ENCODE measurements at places on chromosomes 13 and 19.

DNA sequence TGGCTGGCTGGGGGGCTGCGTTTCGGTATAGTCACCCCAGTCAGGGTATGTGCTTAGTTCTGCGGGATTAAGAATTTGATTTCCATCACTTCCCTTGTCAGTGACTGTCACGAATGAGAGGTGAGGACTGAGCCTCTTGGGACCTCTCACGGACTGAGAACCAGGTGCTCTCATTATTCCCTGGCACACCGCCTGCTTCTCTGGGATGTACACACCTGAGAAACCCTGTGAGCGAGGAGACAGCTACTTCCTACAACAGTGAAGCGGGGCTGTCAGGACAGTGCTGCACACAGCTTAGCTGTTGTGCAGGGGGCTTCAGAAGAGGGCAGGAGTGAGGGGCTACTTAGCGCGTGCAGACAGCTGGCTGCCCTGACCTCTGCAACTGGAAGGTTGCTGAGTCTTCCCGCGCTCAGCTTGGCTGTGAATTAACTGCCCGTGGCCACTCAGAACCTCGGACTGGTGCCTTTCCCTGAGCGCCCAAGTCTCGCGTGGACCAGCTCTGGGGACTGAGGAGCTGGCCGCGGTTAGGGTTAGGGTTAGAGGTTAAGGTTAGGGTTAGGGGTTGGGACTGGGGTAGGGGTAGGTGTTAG, 65.3 kb upstream of the MCF2L start:
- no peak for DNase-seq

DNA sequence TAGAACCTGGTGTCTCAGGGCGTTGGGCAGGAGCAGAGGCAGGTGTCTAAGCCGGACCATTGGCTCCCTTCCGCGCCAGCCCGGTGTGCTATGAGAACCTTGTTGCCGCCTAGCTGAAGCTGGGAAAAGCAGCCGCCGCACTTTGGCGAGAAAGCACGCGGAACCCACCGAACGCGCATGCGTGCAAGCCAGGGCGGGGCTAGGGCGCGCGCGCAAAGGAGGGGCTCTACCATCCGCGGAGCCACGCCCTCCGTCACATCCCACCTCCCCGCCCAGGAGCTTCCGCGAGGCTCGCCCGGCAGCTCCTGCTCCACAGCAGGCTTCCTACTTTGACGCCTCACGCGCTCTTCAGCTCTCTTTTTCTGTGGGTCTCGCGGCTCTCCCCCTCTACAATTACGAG, 51.3 kb downstream of the WDR87 start:
- no peak for DNase-seq

DNA sequence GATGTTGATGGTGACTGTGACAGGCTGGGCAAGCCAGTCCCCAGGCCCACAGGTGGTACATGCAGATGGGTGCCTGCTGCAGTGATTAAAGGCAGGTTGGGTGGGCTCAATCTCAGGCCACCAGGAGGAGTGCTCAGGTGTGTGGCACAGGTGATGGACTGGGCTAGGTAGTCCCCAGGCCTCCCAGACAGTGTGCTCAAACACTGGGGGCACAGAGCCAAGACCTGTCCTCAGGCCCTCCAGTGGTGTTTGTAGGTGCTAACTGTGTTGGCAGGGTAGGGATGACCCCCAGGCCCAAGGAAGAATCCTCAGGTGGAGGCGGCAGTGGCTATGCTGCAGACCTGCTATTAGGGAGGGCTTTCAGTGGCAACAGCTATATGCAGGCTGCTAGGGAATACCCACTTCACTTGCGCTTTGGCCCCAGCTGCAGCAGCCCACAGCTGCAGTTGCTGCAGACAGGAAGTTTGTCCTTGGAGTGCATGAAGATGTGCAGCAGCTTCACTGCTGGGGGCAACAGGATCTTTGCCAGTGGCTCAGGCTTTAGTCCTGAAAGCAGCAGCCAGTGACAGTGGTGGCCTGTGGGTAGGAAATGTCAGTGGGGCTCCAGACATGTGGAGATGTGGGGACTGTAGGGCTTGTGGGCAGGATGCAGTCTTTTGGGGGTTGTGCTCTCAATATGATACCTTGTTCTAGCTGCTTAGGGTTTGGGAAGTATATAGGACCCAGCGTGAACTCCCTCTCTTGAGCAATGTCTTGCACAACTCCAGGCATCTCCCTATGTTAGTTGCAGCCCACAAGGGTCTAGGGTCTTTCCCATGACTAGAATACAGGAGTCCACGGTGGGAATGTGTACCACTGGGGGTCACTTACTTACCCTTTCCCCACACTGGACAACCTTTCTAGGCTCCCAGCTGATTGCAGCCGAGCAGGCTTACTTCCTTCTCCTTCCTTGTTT, 54.1 kb upstream of the MLNR start:
- DNase-seq, result no peak

- DNase-seq, result no peak
Measured at GRCh38 chr13:38582133-38582532, 104.7 kb upstream of the FREM2 start.

DNA sequence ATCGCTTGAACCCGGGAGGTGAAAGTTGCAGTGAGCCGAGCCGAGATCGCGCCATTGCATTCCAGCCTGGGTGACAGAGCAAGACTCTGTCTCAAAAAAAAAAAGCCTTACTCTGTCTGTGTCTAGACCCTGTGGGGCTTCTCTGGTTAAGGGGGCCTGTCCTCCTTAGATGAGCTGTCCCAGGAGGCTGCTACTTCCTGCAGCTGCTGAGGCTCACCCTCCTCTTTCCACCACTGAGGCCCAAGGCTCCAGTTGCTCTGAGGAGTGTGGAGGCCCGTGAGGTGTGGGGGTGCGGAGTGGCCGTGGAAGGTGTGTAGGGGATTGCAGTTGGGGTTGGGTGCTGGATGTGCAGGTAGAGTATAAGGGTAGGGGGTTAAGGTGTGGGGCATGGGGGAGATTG, 22.1 kb upstream of the RASA3 start:
- no peak for DNase-seq

DNA sequence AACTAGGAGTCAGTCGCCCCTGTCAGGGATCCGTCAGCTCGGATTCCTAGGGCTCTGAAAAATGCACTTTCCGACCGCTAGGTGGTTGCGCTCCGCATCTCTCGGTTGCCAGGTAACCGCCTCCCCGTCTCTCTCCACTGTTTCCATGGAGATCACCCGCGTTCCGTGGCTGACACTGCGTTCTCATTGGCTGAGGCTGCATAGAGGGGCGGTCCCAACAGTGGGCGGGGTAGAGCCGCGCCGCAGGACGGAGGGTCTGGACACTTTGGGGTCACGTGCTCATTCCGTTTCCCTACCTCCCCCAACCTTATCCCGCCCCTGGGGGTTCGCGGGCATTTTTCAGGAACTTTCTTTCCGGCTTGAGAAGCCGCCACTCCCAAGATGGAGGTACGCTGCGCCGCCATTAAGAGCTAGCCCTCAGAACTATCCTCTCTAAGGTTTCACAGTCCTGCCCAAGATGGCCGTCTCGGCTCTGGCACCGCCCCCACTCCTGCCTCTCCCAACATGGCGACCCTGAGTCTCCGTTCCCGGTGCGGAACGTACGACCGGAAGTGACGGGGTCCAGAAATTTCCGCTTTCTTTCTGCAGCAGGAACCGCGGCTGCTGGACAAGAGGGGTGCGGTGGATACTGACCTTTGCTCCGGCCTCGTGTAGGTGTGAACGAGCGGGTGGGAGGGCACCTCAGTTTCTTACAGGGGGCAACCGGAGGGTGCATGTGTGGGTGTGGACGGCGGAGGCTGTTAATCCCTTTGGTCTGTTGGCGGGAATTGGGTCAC, at the start of the genes ODAD3 and PRKCSH:
TSS of gene ODAD3 (minus strand) at position 65 of the 776 bp plus-strand sequence. CDS start 105 bp downstream, outside the sequence.
TSS of gene PRKCSH (plus strand) at position 579 of the 776 bp plus-strand sequence. CDS start 483 bp downstream, outside the sequence.
- DNase-seq, result peak; percentile 95

GRCh38 chr19:3698386-3698950, 1.8 kb downstream of the PIP5K1C start:
- no peak for DNase-seq

GRCh38 chr13:114330086-114330485, 15.8 kb downstream of the CHAMP1 start:
- DNase-seq, result no peak

DNA sequence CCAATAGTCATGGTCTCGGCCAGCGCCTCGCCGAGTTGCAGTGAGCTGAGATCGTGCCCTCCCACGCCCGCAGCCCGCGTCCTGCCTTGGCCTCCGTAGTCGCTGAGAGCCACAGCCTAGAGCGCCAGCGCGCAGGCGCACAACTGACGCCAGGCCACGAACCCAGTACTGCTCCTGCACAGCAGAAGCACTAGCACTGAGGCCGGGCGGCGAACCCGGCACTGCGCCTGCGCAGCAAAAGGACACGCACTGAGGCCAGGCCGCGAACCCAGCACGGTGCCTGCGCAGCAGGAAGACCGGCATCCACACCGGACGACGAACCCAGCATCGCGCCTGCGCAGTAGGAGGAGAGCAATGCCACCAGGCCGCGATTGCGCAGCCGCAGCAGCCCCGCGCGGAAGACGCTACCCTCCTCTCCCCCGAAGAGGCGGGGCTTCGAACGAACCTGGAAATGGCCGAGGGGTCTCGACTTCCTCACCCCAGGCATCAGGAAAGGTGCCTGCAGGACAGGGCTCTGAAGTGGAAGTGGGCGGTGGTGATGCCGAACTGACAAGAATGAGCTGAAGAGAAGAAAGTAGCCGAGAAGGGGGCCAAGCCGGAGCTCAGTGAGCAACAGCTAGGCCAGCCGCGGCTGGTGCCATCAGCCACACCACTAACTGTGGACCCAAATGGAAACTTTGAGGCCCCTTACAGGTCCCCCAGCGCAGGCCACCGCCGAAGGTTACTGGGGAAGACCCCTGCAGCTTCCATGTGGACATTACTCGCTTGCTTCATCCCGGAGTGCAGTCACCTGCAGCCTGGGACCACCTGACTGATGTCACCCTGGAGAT, 7.5 kb downstream of the F10 start:
- DNase-seq, result no peak

DNA sequence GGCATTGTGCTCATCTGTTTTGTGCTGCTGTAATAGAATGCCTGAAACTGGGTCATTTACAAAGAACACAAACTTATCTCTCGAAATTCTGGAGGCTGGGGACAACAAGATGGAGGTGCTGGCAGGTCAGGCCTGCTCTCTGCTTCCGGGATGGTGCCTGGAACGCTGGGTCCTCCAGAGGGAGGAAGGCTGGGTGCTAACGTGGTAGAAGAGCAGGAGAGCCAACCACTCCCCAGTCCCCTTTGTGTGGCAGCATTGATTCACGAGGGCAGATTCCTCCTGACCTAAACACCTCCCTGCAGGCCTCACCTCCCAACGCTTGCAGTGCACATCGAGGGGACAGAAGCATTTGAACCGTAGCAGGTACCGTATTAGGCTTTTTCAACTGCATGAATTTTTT, 34.1 kb upstream of the TFDP1 start:
- peak; percentile 52 for DNase-seq

DNA sequence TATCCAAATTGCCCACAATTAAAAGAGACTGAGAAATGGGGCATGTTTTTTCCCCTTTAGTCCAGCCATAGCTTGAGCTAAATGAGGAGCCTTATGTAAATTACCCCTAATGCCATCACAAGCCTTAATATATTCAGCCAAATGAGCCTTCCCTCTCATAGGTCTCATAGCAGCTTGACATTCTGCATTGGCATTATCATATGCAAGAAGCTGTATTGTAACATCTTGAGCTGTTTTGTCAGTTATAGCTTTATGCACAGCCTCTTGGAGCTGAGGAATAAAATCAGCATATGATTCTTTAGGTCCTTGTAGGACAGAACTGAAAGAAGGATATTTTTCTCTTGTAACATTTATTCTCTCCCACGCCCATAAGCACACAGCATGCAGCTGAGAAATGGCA, 153.2 kb downstream of the ZNF486 start:
- no peak for DNase-seq

- no peak for DNase-seq
Measured at GRCh38 chr13:94233401-94233800, 246.1 kb downstream of the DCT start.

GRCh38 chr13:43785650-43786471, 911 bp downstream of the ENOX1 start:
- peak; percentile 80 for DNase-seq

DNA sequence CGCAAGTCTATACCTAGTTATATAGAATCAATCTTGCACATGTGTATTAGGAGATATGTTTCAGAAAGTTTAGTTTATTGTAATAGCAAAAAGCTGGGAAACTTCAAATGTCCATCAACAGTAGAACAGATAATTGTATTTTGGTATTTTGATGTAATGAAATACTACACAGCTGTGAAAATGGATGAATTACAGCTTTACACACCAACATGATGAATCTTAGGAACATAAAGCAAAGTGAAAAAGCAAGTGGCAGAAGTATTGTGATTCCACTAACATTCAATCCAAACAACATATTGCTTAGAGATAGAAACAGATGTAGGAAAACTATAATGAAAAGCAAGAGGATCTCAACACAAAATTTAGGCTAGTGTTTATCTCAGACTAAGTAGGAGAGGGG, 72.5 kb downstream of the RUBCNL start:
- DNase-seq, result no peak

GRCh38 chr19:7792281-7792680, 29.2 kb downstream of the CLEC4M start:
- no peak for DNase-seq

- no peak for DNase-seq
Measured at GRCh38 chr13:21319869-21320641, 139.0 kb downstream of the ZDHHC20 start.

- peak; percentile 90 for DNase-seq
Measured at GRCh38 chr19:18500799-18501198, 21.1 kb downstream of the ELL start.

DNA sequence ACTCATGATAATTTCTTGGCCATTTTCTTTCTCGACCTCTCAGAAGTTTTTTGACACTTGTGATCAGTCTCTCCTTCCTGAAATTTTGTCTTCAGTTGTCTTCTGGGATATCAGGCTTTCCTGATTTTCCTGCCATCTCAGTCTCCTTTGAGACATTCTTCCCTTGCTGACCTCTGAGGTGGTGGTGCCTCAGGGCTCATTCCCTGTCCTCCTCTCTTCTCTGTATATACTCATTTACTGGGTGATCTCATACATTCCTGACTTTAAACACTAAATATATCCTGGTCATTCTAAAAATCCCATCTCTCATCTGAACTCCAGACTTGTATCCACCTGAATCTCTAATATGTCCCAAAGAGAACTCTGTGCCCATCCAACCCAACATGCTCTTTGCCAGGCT, 31.3 kb upstream of the STARD13 start:
- DNase-seq, result no peak

DNA sequence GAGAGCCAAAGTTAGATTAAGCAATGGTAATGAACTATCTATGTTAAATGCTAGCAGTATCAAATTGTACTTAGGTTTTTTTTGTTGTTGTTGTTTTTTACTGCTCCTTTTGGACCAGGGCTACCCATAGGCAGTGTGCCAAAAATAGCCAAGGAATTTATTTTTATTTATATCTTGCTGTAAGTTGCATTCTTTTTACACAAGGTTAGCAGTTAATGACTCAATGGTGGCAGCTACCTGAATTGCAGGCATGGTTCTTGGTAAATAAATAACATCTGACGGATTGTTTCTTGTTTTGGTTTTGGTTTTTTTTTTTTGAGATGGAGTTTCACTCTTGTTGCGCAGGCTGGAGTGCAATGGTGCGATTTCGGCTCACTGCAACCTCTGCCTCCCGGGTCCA, 194.8 kb upstream of the TSC22D1 start:
- DNase-seq, result no peak

GRCh38 chr19:19214892-19215291, 3.1 kb downstream of the NCAN start:
- no peak for DNase-seq

GRCh38 chr13:46720189-46720588, 76.8 kb downstream of the ESD start:
- no peak for DNase-seq
